ENCODE measurements at places on chromosomes 13 and 19.

DNA sequence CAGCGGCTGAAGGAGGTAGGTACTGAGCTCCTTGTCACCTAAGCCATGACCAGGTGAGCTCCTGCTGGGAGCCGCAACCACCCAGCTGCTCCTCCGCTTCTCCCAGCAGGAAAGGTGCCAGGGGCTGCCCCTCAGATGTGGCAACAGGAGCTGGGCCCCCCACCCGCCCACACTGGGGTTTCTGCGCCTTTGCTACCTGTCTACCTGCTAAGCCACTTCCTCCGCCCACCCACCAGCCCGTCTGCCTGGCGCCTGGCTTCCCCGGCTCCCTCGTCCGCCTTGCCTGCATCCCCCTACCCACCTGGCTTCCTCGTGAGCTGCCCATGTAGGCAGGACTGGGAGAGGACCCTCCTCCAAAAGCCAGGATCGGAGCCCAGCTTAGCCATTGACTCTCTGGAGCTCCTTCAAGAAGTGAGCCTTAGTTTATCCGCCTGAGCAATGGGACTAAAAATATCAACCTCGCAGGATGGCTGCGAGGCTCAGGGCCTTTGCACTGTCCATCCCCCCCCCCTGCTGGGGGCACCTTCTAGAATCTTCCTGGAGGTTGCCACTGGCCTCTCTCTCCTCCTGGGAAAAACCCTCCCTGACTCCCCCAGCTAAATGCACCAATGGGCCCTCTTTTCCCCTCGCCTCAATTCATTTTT is 55.8 kb upstream of the KLF2 start:
- no peak for DNase-seq

- no peak for DNase-seq
These were observed 159.5 kb downstream of the RBM26 start for GRCh38 chr13:79246578-79246949.

GRCh38 chr13:77565635-77566034 is 30.1 kb downstream of the SCEL start:
- no peak for DNase-seq

DNA sequence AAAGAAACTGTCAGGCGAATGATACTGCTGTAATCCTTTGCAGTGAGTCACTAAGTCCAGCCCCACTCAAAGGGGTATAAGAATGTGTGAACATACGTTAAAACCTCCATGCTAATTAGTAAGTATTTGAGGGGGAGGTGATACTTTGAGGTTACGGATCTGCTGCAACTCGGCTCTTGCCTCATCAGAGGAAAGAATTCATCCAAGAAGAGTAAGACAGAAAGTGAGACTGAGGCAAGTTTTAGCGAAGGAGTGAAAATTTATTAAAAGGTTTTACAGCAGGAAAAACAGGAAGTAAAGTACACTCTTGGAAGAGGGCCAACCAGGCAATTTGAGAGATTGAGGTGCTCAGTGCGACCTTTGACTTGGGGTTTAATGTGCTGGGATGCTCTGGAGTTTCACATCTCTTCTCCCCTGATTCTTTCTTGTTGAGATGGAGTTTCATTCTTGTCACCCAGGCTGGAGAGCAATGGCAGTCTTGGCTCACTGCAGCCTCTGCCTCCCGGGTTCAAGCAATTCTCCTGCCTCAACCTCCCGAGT is 9.8 kb downstream of the CLEC4M start:
- no peak for DNase-seq

Measured in esophagus squamous epithelium (tissue), 5 donors.